ENCODE measurements at places on chromosomes 1 and 21.

GRCh38 chr1:38508232-38508631 is 351.3 kb downstream of the RRAGC start:
- H3K4me3 ChIP-seq, result no peak overlapping the region
- DNase-seq, result no peak
- no peaks in the 10 kb centered on the region for H3K36me3 ChIP-seq

DNA sequence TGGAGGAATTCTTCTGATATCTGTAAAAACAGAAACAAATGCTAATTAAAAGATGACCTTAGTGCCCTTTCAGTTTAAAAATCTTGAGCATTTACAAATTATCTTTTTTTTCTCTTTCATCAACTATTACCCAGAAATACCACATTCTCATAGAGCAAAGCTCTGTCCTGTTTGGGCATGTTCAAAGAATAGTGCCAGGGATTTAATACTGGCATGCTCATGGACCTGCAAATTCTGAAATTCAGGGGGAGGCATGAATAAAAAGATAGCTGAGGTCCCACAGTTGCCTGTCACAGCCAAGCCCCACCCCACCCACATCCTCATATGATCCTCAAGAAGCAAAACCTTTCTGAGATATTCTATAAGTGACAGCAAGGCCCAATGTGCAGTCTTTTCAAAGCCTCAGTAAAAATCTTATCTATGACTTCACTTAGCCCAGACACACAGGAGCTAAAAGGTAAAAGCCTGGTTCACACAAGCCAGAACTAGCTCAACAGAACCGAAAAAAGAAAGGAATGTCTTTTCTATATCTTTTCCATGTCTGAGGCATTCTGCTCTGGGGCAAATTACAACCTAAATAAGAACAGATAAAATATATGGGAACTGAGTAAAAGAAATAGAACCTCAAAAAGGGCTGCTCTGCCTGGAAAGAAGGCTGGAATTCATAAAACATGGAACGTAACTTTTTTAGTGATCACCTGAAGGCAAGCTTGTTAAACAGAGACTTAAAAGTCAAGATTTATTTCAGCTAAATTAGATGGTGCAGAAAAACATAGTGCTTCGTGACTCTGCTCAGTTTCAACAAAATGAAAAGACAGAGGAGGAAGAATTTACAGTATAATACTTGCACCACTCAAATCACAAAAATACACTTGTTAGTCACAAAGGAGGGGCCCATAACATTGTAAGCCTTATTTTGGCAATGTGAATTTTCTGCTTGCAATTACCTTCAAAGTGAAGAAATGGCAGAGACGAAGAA is 11.0 kb downstream of the WLS start:
- H3K4me3 ChIP-seq, result no peak overlapping the region
- no peak overlapping the region for H3K27ac ChIP-seq
- DNase-seq, result no peak
- no peaks in the 10 kb centered on the region for H3K27me3 ChIP-seq
- no peaks in the 10 kb centered on the region for H3K36me3 ChIP-seq

- H3K27me3 ChIP-seq, result no peaks in the 10 kb centered on the region
- DNase-seq, result peak; percentile 45
- H3K27ac ChIP-seq, result no peak overlapping the region
- peaks cover 3% of the 10 kb centered on the region for H3K4me1 ChIP-seq
Measured at GRCh38 chr1:214439352-214440119, 111.9 kb downstream of the PTPN14 start.

GRCh38 chr21:16330082-16330907 is 600.5 kb downstream of the USP25 start:
- H3K4me1 ChIP-seq, result no peaks in the 10 kb centered on the region
- H3K4me3 ChIP-seq, result no peak overlapping the region
- H3K27ac ChIP-seq, result no peak overlapping the region
- DNase-seq, result peak; percentile 21

- no peak overlapping the region for H3K27ac ChIP-seq
- H3K4me3 ChIP-seq, result no peak overlapping the region
- no peaks in the 10 kb centered on the region for H3K36me3 ChIP-seq
- no peaks in the 10 kb centered on the region for H3K4me1 ChIP-seq
- DNase-seq, result no peak
Measured at GRCh38 chr1:91402023-91402422, 2.6 kb downstream of the HFM1 start.

All from colonic mucosa (tissue), 4 donors.